ENCODE measurements at places on chromosomes 4 and X. TPM values are rescaled to one million over a fixed set of nuclear protein-coding genes. Genes with fewer than 3 reads are reported as not detected.

DNA sequence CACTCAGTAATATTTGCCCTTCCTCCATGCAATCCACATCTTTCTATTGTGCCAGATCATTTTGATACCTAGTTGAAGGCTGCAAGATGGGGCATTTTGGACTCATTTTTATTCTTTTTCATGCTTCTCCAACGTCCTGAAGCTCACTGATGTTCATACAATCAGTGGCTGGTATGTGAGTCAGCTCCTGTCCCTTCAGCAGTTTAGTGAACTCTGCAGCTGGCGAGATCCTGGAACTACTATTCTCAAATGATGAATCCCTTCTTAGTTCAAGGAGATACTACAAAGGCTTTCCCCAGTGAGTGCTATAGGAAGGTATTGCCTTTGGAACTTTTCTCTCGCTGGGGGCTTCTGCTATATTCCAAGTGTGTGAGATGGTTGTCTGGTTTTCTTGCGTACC is 9.6 kb upstream of the CCDC149 start:
- DNase-seq = no peak

- DNase-seq = no peak
Measured at GRCh38 chrX:110852180-110852579, 56.6 kb upstream of the CHRDL1 start.

- no peak for DNase-seq
Measured at GRCh38 chrX:41589634-41590270, 99.0 kb upstream of the GPR34 start.

GRCh38 chr4:78291277-78291676 is 234.2 kb downstream of the FRAS1 start:
- DNase-seq = no peak

DNA sequence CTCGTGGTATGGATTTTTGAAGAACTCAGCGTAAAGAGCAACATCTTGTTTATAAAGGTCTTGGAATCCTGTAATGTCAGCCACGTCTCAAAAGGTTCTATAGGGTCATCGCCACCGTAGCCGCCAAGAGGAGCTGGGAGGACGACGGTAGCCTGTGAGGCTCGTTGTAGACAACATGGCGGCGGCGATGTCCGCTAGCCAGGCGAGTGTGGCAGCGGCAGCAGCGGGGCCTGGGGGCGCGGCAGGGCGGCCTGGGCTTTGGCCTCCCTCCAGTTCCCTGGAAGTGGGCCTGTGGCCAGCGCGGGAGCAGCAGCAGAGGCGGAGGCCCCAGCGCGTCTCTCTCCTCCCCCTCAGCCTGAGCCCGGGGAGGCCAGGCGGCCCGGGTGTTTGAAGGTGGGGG is 143.5 kb upstream of the PBDC1 start:
- DNase-seq = no peak

DNA sequence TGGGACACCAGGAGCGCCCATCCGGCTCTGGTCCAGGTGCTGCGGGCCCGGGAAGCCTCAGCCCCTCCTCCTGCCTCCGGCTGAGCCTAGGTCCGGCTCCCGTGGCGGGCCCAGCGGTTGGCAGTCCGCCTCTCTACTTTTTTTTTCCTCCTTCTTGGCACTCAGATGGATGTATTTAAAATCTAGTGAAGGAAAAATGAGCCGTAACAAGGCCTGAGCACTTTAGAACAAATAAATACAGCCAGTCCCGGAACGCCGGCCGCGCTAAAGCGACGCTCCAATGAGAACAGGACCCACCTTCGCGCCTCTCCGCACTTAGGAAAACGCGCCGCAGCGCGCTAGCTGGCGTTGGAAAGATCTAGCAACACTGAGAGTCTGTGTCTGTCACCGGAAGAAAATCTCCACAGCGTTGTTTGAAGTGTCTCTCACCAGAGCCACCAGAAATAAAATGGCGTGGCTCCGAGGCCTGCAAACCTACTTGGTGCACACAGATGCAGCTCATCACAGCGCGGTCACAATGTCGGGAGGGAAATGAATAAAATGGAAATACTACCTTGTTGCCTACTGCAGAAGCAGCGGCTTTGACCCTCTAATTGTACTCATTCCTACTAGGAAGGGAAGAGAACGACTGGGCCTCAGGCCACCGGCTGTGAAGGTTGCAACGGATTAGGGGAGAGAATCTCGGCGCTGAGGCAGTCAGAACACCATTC is 4.7 kb downstream of the NEUROG2 start:
- no peak for DNase-seq

DNA sequence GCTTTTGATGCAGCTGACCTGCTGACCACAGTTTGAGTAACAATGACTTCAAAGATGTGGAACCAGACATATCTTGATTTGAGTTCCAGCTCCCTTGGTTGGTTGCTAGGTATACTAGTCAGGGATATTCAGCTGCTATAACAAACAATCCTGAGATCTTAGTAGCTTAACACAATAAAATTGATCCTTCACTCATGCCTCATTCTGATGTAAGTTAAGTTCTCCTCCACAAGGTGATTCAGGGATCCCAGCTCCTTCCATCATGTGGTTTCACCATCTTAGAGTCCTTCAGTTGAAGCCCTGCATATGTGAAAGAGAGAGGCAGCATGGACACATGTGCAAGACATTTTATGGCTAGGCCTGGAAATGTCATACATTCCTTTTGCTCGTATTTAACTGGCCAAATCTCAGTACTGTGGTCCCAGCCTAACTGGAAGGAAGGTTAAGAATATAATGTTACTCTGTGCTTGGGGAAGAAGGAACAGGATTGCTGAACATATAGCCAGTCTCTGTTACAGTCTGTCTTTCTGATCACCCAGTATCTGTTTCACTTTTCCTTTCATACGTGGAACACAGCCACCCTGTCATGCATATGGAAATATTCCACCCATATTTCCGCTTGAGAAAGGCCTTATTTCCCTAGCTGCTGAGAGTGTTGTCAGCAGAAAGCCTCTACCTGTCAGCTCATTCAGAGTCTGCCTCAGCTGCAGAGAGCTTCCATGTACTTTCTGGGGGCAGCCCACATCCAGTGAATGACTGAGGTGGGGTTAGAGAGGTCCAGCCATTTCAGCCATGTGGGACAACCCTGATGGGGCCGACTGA is 7.1 kb downstream of the SMIM9 start:
- DNase-seq = no peak

- no peak for DNase-seq
Measured at GRCh38 chr4:183912585-183912984, 7.5 kb downstream of the STOX2 start.

GRCh38 chrX:51759055-51759839 is 16.0 kb downstream of the GSPT2 start:
- no peak for DNase-seq

DNA sequence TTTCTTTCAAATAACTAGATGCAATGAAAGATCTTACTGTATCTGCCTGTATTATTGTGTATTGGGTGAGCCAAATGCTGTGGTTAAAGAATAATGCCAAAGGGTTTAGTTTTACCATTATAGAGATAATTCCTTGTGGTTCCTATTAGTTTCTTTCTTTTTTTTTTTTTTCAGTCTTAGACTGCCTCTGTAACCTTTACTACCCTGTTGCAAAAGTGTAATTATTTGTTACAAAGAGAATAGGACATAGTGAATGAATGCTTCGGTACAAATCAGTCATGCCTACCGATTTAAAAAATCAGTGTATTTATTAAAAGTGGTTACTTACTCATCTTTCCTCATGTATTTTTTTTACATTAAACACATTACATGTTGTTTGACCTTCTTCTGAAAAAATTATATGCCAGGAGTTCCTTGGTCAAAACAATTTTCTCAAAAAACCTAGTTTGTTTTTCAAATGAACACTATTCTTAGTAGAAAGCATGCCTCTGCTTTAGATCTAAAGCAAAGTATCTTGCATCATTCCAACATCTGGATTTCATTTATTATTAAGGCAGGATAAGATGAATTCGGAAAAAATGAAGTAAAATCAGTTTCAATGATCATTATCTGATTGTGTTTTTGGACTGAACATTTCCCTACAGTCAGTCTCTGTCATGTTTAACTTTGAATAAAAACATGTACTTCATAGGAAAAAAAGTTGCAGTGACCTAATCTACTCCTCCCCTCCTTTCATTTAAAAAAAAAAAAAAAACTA is 21.2 kb upstream of the SYNPO2 start:
- no peak for DNase-seq

- no peak for DNase-seq
Measured at GRCh38 chr4:110003401-110004187, 90.9 kb downstream of the EGF start.

- DNase-seq = no peak
Measured at GRCh38 chrX:68710870-68711576, 63.6 kb downstream of the STARD8 start.

DNA sequence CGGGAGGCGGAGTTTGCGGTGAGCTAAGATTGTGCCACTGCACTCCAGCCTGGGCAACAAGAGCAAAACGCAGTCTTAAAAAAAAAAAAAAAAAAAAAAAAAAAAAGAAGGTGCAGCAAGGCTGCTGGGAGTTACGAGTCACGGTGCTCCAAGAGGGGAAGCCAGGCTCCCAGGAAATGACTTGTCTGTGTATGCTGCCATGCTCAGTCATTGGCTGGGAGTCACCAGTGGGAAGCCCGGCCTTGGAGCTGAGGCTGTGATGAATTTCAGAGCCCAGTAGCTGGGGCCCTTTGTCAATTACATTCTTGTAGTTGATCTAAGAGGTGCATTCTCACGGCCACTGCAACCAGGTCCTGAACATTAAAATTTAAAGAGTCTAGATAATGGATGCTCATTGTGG is 1105.1 kb upstream of the TENM3 start:
- no peak for DNase-seq

GRCh38 chr4:15035159-15035558 is 32.9 kb downstream of the CPEB2 start:
- no peak for DNase-seq

Gene C4orf36
- total RNA-seq = 0.49 TPM

Gene TRIM75
- total RNA-seq = not detected
